ENCODE measurements at places on chromosomes 11 and 22. TPM values are rescaled to one million over a fixed set of nuclear protein-coding genes. Genes with fewer than 3 reads are reported as not detected.

OR8B12 gene
- not detected for total RNA-seq

- no peak for DNase-seq
Measured at GRCh38 chr22:42621505-42622002, 6.9 kb upstream of the POLDIP3 start.

CCDC116 gene
- total RNA-seq: not detected

DNA sequence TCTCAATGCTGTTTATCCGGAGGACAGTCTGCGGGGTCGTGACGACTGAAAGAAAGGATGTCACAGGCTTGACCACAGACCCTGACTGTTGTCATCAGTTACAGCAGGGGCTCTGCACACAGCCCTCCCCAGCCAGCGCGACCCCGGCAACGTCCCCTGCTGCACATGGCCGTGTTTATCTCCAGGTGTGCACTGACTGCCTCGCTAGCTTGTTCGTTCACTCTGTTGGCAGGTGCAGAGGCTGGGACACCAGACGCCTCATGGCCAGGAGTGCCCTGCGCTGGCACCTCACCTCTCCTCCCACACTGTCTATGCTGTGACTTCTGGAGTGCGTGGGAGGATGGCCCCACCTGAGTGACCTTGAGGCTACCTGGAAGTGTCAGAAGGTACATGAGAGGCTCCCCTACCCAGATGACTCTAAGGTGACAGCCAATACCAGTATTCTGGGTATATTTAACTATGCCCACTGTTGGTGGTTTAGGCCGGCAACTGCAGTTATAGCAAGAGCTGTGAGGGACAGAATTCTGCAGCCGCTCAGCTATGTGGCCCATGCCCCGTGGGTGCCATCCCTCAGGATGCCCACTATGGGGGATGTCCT, 12.2 kb downstream of the MRPL21 start:
- no peak for DNase-seq

Measured in esophagus squamous epithelium (tissue), 5 donors.